ENCODE measurements at places on chromosomes 6 and 20. TPM values are rescaled to one million over a fixed set of nuclear protein-coding genes. Genes with fewer than 3 reads are reported as not detected.

DNA sequence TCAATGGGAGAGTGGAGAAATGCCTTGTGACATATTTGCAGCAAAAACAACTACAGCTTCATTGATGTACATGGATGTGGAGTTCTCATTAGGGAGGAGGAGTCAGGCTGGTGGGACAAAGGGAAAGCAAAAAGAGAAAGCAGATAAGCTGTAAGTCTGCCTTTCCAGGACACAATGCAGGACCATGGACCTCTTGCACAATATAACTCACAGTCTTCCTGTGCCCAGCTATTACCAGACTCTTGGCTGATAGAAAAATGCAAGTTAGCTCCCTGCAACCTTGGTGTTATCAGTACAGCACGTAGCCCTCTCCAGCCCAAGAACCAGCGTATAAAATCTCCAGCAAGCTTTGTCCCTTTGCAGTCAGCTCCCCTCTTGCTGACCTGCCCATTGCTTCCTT, 232.3 kb downstream of the NFATC2 start:
- peaks cover 3% of the 10 kb centered on the region for H3K4me1 ChIP-seq
- no peaks in the 10 kb centered on the region for H3K36me3 ChIP-seq
- H3K27me3 ChIP-seq = peaks cover 33% of the 10 kb centered on the region
- DNase-seq = no peak
- no peak overlapping the region for H3K27ac ChIP-seq

KCNK16 gene
- not detected for total RNA-seq

NR2E1 gene
- not detected for total RNA-seq

HIVEP1 gene
- 42.0 TPM for total RNA-seq

CST5 gene
- total RNA-seq = not detected
